Stromal cell of bone marrow (primary cell): ENCODE measurements at places on chromosomes 2 and 18.

- no peak for DNase-seq
These were observed 15.6 kb upstream of the CYTIP start for GRCh38 chr2:157459486-157459885.

- no peak for DNase-seq
These were observed 43.0 kb upstream of the FZD5 start for GRCh38 chr2:207812726-207813080.

DNA sequence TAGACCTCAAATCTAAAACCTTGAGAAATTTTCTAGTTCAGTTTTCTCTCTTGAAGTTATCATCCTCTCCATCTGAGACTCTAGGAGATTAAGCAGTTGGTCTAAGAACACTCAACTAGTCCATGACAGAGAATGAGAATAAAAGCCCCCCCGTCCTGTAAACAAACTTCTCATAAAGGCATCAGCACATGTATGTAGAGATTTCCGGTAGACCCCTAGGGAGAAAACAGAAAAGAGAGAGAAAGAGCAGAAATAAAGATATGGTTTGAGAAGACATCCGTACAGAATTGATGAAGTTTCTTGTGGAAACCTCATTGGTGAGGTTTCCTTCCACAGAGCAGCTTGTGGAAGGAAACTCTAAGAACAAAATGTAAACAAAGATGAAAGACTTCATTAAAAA is 3.2 kb upstream of the GPR155 start:
- DNase-seq = no peak

DNA sequence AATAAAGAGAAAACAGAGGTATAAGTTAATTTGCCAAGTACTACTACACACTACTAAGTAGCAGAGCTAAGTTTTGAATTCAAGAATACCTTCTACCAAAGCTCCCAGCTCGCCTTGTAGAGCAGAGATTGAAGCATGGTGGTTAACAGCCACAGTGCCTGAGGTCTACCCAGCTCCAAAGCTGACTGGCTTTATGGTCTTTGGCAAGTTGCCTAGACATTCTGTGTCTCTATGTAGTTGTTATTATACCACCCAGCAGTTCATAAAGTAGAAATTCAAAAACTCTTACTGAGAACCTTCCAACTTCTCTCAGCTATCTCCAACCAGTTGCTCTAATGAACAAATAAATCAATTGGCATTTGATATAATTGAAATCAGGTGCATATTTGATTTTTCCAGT is 87.8 kb downstream of the PDE11A start:
- DNase-seq = no peak

- peak; percentile 77 for DNase-seq
These were observed 21.7 kb downstream of the KIAA1328 start for GRCh38 chr18:36850527-36851201.

DNA sequence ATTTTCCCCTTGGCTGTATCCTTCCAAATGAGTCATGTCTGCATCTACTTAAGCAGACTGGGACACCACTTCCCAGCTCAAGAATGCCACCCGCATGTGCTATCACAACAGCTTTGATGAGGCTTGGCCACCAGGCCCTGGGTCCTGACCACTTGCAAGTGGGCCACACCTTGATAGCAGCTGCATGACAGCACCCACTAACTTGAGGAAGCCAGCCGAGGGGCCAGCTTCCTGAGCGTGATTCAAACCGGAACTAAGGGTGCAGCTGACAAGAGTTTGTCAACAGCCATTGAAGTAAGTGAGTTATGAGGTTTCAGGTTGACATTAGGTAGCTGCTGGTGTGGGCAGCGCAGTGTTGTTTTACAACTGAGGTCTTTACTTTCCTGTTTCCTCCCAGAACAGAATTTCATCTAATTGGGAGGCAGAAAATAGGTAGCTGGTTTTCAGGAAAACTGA is 54.4 kb downstream of the EPHA4 start:
- DNase-seq = peak; percentile 44

GRCh38 chr2:25585189-25585588 is 88.2 kb downstream of the DTNB start:
- DNase-seq = no peak

GRCh38 chr2:144458541-144458940 is 61.4 kb downstream of the ZEB2 start:
- DNase-seq = no peak

DNA sequence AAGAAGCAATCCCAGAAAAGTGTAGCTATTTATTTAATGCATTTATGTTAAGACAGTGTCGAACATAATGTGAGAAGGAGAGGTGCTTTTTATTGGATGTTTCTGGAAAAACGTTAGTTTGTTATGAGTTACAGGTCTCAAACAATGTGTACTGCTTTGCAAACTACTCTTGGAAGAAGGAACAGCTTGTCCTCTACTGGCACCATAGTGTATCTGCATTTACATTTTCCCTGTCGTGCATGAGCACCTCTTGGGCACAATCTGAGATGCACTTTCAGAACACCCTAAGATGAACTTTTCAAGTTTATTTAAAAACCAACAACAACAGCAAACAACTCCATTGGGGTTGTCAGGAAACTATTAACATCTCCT is 22.8 kb downstream of the CCNYL1 start:
- DNase-seq = peak; percentile 27

DNA sequence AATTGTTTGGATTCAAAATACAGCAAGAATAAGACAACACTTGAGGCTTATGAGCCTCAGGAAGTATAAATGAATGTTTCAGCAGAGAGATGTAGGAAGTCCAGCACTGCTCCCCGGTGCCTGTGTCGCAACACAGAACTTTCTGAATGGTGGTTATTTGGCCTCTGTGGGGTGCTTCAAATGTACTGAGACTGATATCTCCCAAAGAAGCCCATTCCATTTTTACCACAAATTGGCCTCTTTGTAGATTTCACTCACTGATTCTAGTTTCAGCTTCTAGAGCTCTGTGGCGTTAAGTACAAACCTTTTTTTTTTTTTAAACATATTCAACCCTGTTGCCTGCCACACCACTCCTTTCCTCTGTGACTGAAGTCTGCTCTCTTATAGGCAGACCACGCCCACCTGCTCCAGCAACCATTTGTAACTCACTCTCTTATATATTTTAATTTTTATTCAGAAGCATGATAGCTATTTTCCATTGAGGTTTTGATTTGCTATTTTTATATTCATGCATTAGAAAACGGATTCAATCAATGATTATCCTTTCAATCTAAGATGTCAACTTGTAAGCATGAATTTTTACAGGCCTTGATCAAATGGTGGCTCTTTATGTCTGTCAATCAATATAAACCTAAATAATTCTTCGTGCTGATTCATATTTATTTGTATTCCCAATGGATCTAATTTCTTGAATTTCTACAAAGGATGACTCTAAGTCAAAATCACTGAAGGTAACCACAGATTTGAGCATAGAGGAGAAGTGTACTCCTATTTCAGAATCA is 277.1 kb upstream of the CCDC68 start:
- peak; percentile 49 for DNase-seq

GRCh38 chr2:224776795-224777558 is 60.8 kb upstream of the CCDC195 start:
- no peak for DNase-seq

- peak; percentile 6 for DNase-seq
These were observed 78.0 kb downstream of the MYO3B start for GRCh38 chr2:170255971-170256370.

DNA sequence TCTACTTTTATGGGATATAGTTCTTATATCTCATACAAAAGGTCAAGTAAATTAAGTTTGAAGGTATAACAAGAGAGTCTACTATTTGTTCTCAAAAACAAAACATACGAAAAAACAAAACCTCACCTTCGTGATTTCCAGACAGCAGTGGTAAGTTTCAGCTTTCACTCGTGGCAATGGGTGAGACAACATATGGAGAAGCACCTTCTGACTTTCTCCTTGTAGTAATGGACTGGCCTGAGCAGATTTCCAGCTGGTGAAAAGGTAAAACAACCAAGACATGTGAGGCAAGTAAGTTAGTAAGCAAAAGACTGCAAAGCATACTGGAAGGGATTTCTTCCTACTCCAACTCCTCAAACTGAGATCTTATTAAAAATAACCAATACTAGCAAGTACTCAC is 39.6 kb downstream of the RTTN start:
- DNase-seq = no peak

- peak; percentile 88 for DNase-seq
These were observed 36.4 kb downstream of the WDSUB1 start for GRCh38 chr2:159249990-159250715.

- no peak for DNase-seq
These were observed 28.1 kb upstream of the PTPN2 start for GRCh38 chr18:12911929-12912703.

DNA sequence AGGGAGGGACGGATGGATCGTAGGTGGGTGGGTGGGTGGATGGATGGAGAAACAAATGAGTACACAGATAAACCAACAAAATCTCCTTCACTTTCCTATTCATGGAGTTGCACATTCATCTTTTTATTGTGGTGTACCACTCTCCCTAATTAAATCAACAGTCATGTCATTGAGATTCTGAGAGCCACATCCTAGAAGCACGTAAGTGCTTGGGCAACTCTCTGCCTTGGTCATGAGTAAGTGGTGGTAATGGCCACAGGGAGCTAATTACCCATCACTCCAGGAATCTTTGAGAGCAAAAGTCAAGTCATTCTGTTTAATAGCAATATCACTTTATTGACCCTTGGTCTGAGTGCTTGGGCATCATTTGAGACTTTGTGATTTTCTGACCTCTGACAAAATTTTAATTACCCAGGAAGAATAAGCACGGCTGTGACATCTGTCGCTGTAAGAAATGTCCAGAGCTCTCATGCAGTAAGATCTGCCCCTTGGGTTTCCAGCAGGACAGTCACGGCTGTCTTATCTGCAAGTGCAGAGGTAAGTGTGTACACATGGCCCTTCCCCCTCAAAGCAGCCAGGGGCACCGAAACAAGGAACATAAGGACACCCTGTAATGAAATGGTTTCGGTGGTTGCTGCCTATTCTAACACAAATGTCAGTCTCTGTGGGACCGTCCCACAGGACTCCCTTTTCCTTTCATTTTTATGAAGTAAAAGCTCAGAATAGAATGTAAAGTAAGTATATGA is 85.9 kb downstream of the FEZ2 start:
- DNase-seq = no peak

- DNase-seq = no peak
These were observed 34.1 kb downstream of the LANCL1 start for GRCh38 chr2:210442457-210442856.

DNA sequence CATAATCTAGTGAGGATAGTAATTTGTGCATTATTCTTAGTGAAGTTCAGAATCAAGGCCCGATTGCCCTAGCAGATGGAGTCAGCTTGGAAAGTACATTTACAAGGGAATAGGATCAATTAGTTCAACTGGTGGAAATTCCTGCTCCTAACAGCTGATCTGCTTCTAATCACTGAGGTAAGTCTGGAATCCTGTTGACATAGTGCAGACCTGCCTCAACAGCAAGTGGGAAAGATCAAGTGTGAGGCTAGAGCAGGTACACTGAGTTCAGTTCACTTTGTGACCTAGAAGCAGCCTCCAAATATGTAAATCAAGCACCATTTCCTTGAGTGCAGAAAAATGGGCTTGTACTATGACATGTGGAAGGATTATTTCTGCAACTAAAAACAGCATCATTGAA is 111.2 kb upstream of the NOSTRIN start:
- DNase-seq = no peak

- DNase-seq = no peak
These were observed 370.4 kb downstream of the CLIP4 start for GRCh38 chr2:29485631-29486030.

DNA sequence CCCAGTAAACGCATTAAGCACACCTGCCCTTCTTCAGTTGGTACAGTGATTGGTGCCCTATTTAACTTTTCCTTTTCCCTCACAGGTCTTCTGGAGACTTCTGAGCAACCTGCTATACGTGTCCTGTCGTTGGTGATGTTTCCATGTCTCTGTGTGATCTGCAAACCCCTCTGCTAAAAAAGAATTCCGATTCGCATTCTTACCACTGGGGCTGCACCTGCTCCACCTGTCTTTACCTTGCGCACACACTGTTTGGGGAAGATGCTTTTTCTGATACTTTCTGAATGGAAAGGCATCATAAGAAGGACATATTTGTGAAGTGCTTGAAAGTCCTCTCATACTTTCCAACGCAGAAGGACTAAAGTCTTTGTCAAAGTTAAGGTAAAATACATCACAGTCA is 323.9 kb upstream of the SOX11 start:
- DNase-seq = no peak

- no peak for DNase-seq
These were observed 902.8 kb downstream of the DSC3 start for GRCh38 chr18:30139631-30140287.

GRCh38 chr18:46649071-46649862 is 7.8 kb downstream of the LOXHD1 start:
- no peak for DNase-seq

GRCh38 chr2:229748950-229749349 is 34.6 kb upstream of the DNER start:
- DNase-seq = no peak

GRCh38 chr18:76750917-76751890 is 71.2 kb upstream of the ZNF236 start:
- no peak for DNase-seq

- DNase-seq = no peak
These were observed 726.3 kb downstream of the TSN start for GRCh38 chr2:122481717-122482116.
